ENCODE measurements at places on chromosomes 4 and X. TPM values are rescaled to one million over a fixed set of nuclear protein-coding genes. Genes with fewer than 3 reads are reported as not detected.

DNA sequence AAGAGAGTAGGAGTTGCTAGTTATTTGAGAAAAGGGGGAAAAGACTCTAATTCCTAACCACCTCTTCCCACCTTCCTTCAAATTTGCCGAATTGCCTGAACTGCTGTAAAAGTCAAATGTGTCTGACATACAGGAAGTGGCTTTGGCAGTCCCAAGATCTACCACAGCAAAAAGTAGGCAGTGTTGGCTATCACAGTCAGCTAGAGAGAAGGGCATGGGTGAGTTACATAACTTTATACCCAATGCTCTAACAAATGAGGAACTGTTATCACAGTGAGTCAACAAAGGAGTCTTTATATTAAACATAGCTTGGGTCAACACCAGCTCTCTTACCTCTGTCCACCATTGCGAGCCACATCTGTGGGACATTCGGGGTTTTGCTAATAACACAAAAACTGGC is 2.4 kb upstream of the MBNL3 start:
- DNase-seq: peak; percentile 23

CXCL1 gene
- 1.9 TPM for total RNA-seq

GRCh38 chrX:48025561-48025960 is 18.8 kb downstream of the SPACA5 start:
- peak; percentile 79 for DNase-seq

DNA sequence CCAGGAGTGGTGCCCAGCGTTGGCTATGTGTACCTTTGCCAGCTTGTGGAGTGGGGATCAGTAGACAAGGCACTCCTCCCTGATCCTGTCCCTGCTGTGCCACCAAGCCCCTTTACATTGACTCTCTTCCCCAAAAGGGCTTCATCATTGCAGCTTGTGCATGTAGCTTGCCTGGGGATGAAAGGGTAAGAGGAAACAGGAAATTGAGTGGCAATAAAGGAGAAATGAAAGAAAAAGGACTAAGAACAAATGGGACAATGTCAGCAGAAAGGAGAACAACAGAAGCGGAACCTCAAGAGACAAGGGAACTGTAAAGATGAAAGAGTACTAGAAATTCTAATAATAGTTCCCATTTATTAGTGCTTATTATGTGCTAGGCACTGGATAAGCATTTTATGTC is 8.7 kb upstream of the IL13RA1 start:
- DNase-seq: no peak

DNA sequence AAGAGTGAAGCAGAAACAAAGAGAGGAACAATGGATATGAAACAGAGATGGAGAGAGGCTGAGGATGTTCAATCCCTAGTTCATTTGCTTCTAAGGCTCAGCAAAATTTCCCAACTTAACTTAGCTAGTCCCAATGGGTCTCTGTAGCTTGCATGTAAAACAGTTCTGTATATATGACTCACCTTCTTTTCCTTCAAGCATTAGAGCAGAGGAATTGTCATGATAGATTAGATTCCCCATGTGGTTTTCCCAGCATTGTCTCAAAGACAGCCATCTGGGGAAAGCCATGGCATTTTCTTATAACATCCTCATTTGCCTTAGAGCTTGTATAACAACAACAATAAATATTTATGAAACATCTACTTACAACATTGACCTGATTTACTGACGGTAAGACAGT is 93.9 kb upstream of the GATB start:
- no peak for DNase-seq

DNA sequence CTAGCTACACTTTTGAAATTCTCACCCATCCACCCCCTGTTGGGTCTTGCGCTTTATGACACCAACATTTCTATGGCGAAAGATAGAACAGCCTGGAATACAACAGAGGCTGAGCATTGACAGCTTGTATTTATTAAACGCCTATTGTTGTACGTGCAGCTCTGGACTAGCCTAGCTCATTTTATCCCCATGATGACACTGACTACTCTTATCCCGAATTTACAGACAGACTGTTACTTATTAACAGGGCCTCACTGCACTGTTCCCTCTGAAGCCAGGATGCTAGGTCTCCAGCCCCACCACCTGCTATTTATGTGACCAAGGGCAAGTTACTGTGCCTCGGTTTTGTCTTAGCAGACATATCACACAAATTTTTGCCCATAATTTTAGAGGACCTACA is 1.0 kb upstream of the RFC1 start:
- DNase-seq: no peak

GRCh38 chr4:32790803-32791202 is 2070.6 kb downstream of the PCDH7 start:
- no peak for DNase-seq

CDS1 gene
- 20.3 TPM for total RNA-seq

DNA sequence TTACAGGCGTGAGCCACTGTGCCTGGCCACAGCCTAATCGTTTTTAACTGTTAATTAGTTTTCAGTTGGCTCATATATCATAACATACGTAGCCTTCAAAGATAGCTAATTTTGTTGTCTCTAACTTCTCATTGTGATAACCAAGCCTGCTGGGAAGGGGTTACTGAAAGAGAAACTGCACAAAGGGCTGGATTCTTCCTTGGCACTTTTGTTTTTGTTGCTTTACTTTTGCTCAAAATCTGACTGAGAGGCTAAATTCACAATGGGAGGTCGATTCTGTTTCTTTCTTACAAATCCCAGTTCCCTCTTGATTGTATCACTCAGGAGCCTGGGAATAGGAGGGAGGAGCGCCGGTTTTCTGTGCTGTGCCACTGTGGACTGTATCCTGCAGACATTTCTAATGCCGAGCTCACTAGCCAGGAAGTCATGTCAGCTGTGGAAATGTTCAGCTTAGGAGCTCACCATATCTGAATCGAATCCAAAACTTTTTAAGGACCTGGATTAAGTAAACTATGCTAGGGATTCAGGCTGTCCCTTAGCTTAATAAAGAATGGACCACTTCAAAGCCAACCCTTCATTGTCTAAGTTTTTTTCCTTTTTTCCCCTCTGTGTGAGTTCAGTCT is 120.5 kb upstream of the FAT1 start:
- no peak for DNase-seq

SMIM10 gene
- 2.1 TPM for total RNA-seq

FGB gene
- total RNA-seq: not detected

DNA sequence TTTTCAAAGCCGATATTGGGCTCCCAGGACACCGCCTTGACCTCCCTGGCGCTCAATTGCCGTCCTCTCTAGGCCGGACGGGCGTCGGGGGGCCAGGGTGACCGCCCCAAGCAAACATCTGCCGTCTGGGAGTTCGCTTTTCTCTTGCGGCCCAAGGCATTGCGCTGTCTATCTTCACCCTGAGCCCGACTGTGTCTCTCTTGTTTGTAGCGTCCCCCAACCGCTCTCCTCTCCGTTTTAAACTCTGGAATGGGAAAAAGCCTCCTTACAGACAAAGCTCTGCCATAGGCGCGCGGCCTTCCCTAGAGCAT is 551 bp upstream of the ARX start:
- DNase-seq: no peak

- no peak for DNase-seq
Observed at GRCh38 chrX:50719614-50720013, 94.4 kb downstream of the SHROOM4 start.

DNA sequence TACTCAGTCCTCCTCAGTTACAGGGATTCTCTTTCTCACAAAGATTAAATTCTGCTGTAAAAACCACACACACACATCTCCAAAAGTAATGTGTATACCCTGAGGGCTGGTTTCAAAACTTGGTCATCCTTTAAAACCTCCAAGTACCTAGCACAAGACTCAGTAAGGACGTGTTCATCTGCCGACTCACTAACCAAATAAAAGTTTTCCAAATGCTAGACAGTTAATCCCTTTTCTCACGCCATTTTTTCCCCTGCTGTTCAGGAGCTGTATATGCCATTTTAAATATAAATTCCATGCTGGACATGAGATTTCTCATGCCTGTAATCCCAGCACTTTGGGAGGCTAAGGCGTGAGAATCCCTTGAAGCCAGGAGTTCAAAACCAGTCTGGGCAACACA is 3.9 kb upstream of the SAT1 start:
- no peak for DNase-seq

DNA sequence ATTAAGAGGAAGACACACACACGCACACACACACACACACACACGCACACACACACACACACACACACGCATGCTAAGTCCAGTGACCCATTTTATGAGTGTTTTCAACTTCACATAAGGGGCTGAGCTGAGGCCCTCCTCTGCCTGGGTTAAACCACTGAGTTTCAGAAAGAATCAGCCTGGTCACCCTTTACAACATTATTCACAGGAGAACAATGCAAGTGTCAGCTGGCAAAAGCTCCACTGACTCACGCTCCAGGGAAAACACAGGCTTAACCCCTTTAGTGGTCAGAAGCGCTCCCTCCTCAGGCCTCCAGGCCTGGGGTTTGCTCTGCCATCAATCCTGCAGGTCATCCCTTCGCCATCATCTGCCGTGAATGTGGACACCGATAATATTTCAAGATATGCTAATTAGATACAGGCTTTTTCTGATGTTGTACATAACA is 46.9 kb downstream of the ACOX3 start:
- no peak for DNase-seq

DNA sequence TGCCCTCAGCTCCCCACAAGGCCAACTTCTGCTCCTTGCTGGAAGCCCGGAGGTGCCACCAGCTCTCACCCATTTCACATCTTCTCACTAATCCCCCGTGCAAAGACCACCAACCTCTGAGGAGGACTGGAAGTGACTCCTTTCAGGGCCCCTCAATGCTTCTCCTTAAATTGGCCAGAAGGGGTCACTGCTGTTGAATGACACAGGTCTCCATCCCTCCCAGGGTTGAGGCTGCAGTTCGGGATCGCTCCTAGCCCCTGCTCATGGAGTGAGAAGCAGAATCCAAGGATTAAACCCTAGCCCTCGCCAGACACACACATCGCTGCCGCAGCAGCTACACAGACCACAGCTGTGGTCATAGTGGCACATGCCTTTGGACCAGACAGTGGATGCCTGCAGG is 279.5 kb upstream of the TAPT1 start:
- peak; percentile 82 for DNase-seq

- DNase-seq: no peak
Observed at GRCh38 chr4:84726356-84726755, 143.4 kb downstream of the CDS1 start.

KLHL4 gene
- total RNA-seq: 6.2 TPM

NAP1L3 gene
- 54.9 TPM for total RNA-seq

GRCh38 chrX:72005046-72005445 is 94.4 kb downstream of the NHSL2 start:
- DNase-seq: no peak

PDZD4 gene
- 194 TPM for total RNA-seq

DNA sequence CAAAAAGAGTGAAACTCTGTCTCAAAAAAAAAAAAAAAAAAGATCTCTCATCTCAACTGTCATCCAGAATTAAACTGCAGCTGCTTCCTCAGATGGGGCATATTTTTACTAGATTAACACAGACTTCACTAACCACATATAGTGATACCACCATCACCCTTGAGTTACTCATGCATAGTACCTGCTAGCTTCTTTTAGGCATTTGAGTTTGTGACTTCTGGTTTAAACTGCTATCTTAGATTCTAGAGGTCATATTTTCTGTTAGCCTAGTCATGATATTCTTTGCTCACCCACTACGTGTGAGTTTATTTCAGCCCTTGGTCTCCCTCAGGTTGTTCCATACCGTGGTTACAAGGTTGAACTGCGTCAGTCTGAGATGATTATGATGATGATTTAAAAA is 154.9 kb upstream of the BMP3 start:
- DNase-seq: no peak

DNA sequence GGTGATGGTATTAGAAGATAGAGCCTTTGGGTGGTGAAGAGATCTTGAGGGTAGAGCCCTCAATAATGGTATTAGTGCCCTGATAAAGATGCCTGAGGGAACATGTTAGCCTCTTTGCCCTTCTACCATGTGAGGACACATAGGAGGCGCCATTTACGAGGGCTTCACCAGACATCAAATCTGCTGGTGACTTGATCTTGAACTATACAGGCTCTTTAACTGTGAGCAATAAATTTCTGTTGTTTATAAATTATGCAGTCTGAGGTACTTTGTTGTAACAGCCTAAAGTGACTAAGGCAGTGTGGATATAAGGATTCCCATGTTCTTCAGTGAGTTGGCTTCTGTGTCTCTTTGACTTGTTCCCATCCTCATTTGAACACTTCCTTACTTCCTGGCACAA is 11.8 kb downstream of the MOB1B start:
- DNase-seq: peak; percentile 25

ADH1C gene
- not detected for total RNA-seq

USP17L11 gene
- total RNA-seq: not detected

DNA sequence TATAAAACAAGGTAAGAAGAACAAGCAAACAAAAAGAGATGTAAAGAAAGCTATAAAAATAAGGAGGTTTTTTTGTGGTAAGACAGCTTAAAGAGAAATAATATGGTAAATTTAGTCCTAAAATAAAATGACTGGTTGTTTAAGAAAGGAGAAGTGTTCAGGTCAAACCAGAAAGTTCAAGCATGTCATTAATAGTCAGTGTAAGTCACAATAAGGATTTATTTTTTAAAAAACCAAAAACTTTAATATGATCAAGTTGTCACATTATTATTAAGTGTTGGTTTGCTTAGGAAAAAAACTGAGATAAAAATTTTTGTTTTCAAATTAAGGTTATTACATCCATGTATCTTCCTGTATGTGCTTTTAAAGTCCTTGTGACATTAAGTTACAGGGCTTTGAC is 19.1 kb downstream of the ASIC5 start:
- peak; percentile 17 for DNase-seq

FMR1NB gene
- total RNA-seq: not detected

- peak; percentile 36 for DNase-seq
Observed at GRCh38 chr4:81605271-81605670, 133.6 kb upstream of the RASGEF1B start.

Data from GM23338 (cell line).